NCI-H1930 (cell line): ENCODE measurements at places on chromosomes 3 and 15.

GRCh38 chr3:187066228-187066995 is 72.9 kb downstream of the RPL39L start:
- no peak for DNase-seq

- DNase-seq, result no peak
Measured at GRCh38 chr3:34013818-34014570, 215.6 kb downstream of the PDCD6IP start.

- no peak for DNase-seq
Measured at GRCh38 chr3:45541326-45542321, 52.9 kb upstream of the LIMD1 start.

DNA sequence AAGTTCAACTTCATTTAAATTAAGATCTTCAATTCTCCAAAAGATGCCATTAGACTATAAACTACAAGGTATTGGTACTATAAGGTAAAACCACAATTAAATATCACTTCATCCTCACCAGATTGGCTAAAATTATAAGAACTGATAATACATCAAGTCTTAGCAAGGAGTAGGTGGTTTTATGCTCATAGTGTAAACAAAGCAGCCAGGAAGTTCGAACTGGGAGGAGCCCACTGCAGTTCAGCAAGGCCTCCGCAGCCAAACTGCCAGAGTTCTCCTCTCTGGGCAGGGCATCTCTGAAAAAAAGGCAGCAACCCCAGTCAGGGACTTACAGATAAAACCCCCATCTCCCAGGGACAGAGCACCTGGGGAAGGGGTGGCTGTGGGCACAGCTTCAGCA is 91.6 kb upstream of the SETMAR start:
- no peak for DNase-seq

- DNase-seq, result no peak
Measured at GRCh38 chr15:55037071-55037470, 159.7 kb downstream of the RSL24D1 start.

DNA sequence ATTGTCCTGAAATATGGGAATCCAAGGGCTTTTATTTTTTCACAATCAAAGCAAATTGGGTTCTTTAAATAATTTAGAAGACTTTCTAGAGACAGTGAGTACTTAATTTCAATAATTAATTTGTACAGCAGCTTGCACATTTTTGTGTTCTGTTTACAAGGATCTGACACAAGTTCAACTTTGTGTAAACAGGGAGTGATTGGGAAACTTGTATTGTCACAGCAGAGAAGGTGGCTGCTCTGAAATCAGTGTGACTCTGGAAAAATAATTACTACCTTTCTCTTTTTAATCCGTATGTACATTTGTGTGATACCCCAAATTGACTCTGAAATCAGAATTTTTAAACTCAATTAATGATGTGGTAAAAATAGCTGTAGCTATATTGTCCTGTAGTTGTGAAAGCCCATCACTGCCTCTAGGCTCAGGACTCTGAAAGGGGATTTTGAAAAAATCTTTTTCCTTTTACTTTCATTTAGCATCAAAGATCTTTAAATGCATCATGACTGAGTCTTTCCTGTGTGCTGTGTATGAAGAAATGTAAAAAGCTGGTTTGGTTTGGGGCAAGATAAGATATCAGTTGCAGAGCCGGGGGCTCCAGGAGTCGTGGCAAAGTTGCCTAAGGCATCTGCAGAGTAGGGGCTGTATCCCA is 45.1 kb downstream of the MFSD1 start:
- no peak for DNase-seq

- DNase-seq, result no peak
Measured at GRCh38 chr3:184786280-184786941, 25.6 kb upstream of the VPS8 start.

DNA sequence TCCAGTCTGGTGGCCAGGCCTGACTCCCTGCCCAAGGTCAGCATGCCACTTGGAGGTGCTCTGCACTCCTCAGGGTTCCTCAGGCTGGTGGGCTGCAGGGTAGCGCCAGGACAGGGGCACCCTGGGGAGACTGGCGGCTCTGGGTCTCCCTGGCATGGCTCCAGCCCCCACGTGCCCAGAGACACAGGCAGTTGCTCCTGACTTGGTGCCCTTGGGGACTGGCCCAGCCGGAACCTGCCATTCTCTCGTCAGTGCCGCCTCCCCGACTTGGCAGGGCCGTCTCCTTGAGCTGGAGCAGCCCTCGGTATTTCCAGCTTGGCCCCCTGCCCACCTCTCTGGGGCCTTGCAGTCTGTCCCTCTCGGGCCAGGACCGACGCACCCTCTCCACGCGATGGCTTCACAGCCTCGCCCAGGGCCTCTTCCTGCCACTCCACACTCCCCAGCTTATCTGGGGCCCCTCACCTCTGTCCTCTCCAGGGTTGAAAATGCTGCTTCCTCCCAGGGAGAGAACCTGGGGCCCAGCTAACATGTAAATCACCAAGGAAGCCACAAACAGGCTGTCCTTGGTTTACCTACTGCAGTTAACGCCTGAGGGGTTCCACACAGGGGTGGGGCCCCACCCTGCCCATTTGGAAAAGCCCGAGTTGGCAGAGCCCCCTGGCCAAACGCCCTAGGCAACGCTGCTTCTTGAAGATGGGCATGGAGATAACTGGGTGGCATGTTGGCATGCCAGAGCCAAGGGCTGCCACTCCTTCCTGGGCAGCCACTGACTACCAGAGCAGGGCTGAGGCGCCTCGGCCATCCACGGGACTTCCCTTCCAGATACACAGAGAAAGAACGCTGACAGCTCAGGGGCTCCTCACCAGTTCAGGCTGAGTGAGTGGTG is 61.4 kb downstream of the SMAD6 start:
- no peak for DNase-seq

GRCh38 chr3:48405343-48405881 is 24.5 kb downstream of the PLXNB1 start:
- DNase-seq, result no peak

DNA sequence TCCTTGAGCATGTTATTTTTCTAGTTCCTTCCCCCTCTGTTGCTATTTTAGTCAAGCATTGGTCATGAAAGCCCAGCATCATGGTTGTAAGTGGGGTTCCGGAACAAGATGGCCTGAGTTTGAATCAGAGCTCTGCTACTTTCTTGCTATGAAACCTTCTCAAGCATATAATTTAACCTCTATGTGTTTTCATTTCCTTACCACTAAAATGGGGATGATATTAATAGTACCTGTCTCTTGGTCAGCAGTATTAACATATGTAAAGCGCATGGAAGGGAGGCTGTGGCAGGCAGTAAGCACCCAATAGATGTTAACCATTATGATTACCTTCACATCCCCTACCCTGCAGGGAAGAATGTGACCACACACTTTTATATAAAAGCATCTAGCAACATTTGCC is 14.3 kb upstream of the SPRED1 start:
- DNase-seq, result no peak

- peak; percentile 51 for DNase-seq
Measured at GRCh38 chr3:184727357-184728009, 15.6 kb upstream of the MAGEF1 start.

DNA sequence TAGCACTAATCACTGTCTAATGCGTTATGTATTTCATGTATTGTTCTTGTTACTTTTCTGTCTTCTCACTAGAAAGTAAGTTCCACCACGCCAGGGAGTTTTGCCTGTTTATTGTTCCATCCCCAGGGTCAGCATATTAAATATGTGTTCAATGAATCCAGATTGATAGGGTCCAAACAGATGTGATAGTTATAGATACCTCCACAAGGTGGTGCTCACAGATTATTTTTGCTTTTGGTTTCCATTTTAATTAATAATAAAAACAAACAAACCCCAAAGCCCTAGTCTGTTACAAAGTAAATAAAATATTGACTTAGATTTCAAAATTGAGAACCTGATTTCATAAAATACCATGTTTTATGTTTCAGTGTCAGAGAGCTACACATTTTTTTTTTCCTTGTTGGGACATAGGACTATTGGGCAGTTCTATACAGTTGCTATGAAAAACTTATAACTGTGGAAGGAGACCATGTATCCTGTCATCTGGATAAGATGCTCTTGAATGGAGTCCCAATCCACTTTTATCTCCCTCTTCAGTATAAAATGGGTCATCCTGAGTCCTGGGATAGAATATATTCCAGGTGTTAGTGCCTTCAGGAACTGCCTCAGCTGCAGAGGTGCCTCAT is 12.4 kb downstream of the OTOL1 start:
- no peak for DNase-seq

- DNase-seq, result no peak
Measured at GRCh38 chr15:49923671-49924070, 195.4 kb downstream of the ATP8B4 start.

DNA sequence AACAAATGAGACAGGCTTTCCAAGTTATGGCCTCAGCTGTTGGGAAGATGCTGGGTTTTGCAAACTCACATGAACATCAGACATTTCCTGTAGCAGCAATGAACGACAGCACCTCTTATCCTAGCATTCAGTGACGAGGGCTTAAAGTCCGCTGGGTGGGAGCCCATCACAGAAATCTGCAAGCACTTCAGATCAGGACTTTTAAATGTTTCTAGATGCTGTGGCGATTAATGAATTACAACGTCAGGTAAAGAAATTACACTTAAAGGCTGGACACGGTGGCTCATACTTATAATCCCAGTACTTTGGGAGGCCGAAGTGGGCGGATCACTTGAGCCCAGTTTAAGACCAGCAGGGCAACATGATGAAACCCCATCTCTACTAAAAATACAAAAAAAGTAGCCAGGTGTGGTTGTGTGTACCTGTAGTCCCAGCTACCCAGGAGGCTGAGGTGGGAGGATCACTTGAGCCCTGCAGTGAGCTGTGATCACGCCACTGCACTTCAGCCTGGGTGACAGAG is 3.9 kb downstream of the AEN start:
- no peak for DNase-seq

DNA sequence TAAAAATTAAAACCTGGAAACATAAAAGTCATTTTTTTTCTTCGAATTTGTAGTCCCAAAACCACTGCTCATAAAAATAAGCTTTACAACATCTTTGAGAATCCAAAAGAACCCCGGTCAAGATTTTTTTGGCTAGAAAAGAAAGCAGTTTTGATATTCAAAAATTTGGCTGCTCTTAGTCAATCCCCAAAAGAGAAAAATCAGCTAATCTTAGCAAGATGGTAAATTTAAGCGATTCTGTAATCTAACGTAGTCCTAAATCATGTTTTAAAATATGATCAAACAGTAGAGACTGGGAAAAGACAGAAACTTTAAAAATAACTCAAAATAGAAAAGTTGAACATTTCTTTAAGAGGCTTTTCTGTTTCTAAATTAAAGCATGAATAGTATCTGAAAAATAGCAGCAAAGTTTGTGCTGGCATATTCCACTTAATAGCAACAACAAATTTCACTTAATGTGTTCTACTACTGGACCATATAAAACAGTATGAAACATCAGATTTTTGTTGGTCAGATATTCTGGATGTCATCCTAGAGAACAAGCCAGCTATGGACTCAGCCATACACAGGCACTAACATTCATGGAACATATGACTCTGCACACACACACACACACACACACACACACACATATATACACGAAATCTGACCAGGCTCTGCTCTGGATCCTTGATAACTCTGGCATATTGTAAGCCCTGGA is 19.1 kb upstream of the NR2F2 start:
- no peak for DNase-seq

- DNase-seq, result no peak
Measured at GRCh38 chr3:180332608-180333007, 269.4 kb upstream of the TTC14 start.

- no peak for DNase-seq
Measured at GRCh38 chr3:127744253-127744815, 71.6 kb downstream of the ABTB1 start.

DNA sequence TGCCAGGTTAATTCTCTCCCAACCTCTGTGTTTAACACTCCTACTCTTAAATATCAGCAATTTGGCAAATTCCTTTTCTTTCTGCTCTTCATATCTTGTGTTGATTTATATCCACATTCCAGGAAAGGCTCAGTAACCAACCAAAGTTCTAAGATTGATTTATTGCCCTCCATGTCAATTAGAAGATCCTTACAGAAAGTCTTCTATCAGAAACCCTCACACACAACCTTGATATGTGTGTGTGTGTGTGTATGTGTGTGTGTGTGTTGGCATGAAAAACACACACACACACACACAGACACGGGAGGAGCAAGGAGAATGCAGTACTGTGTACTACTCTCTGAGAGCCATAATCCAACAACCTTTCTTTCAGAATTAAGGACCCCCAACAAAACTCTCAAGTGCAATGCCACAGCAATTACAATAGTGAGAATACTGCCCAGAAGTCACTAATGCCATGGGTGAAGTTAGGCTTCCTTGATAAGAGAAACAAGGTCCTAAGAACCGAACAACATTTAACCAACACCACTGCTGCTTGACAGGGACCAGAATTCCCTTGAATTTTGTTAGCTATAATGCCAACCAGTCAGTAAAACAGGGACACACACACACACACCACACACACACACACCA is 1.1 kb downstream of the LSAMP start:
- DNase-seq, result no peak

DNA sequence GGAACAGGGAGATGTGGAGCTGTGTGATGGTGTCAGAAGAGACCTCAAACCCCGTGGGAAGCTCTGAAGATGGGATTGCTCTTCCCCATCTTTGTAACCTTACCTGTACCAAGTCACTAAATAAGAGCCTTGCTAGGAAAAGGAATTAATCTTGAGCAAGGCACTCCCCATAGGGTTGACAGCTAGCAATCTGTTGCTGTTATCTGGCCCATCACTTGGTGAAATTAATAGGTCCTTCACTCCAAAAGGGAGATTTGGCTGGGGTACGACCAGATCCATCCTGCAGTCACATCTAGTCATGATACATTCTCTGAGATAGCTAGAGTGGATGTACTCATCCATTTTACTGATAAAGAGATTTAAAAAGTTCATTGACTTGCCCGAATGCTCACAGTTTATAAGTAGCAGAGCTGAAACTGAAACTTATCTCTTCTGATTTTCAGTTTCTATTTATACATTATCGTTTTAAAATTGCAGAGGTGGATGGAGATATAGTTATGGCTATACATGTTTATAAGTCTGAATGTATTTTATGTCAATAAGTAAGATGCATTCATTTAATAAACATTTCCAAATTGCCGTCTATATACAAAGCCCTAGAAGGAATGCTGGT is 299.1 kb upstream of the MCTP2 start:
- DNase-seq, result no peak

DNA sequence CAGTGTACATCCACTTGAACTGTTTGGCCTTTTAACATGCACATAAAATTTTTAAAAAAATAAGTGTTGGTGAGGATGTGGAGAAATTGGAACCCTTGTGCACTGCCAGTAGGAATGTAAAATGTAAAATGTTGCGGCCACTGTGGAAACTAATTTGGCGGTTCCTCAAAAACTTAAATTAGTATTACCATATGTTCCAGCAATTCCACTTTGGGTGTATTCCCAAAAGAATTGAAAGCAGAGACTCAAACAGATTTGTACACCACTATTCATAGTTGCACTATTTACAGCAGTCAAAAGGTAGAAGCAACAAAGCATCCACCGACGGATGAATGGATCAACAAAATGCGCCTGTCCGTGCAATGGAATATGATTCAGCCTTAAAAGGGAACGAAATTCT is 55.2 kb upstream of the SEC61A1 start:
- DNase-seq, result no peak

DNA sequence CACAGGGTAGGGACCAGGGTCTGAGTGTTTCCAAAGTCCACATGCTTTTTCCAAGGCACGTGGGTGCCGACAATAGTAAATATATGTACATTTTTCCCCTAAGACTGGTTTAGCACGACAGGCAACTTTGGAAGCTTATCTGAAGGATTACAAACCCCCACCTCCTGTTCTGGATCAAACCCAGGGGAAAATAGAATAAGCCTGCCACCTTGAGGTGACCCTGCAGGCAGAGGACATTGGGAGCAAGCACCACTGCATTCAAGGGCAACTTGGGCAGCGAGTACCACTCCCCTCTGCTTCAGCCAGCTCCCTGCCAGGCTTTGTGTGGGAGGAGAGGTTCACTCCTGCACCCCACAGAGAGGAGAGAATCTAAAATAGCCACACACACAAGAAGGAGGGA is 44.8 kb downstream of the KBTBD12 start:
- peak; percentile 37 for DNase-seq
